ENCODE measurements at places on chromosomes 5 and 9. TPM values are rescaled to one million over a fixed set of nuclear protein-coding genes. Genes with fewer than 3 reads are reported as not detected.

DNA sequence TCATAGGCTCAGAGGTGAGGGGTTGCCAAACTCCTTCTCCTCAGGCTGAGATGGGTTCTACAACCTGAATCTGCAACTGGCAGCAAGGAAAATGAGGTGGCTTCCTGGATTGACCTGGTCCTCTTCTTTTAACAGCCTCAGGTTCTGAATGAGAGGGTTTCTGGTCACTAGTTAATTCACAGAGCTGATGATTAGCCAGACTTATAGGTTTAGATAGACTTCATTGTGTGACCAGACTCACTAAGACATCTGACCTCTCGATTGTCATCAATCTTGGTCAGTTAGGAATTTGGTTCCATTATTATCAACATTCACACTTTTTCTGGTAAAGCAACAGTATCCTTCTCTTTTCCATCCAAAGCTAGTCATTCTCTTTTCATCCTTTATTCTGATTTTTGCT, 257.9 kb downstream of the PAPPA start:
- H3K4me3 ChIP-seq: no peak overlapping the region
- no peaks in the 10 kb centered on the region for H3K27me3 ChIP-seq
- H3K4me1 ChIP-seq: no peaks in the 10 kb centered on the region
- no peak for DNase-seq

CXCL14 gene
- not detected for total RNA-seq

GRCh38 chr9:129921905-129922304, 86.6 kb downstream of the USP20 start:
- DNase-seq: no peak
- peaks cover 13% of the 10 kb centered on the region for H3K36me3 ChIP-seq
- H3K27me3 ChIP-seq: no peaks in the 10 kb centered on the region
- H3K27ac ChIP-seq: peak overlapping the region; percentile 67
- H3K4me1 ChIP-seq: peaks cover 31% of the 10 kb centered on the region

- no peak overlapping the region for H3K4me3 ChIP-seq
- H3K27me3 ChIP-seq: peaks cover 21% of the 10 kb centered on the region
- H3K4me1 ChIP-seq: no peaks in the 10 kb centered on the region
- H3K36me3 ChIP-seq: no peaks in the 10 kb centered on the region
These were observed 198.9 kb downstream of the TSSK1B start for GRCh38 chr5:113235884-113236283.

ZNF454 gene
- total RNA-seq: not detected

GRCh38 chr9:37005517-37006140, 28.4 kb downstream of the PAX5 start:
- H3K4me1 ChIP-seq: peaks cover 5% of the 10 kb centered on the region
- no peak overlapping the region for H3K4me3 ChIP-seq

GRCh38 chr9:110591526-110591925, 12.0 kb upstream of the SVEP1 start:
- DNase-seq: no peak
- H3K36me3 ChIP-seq: no peaks in the 10 kb centered on the region
- H3K4me3 ChIP-seq: no peak overlapping the region
- no peaks in the 10 kb centered on the region for H3K4me1 ChIP-seq
- no peak overlapping the region for H3K27ac ChIP-seq

- no peak overlapping the region for H3K4me3 ChIP-seq
- H3K36me3 ChIP-seq: no peaks in the 10 kb centered on the region
- no peak for DNase-seq
- H3K27ac ChIP-seq: no peak overlapping the region
- H3K4me1 ChIP-seq: no peaks in the 10 kb centered on the region
These were observed 49.7 kb downstream of the PDZD2 start for GRCh38 chr5:31688515-31689092.

DNA sequence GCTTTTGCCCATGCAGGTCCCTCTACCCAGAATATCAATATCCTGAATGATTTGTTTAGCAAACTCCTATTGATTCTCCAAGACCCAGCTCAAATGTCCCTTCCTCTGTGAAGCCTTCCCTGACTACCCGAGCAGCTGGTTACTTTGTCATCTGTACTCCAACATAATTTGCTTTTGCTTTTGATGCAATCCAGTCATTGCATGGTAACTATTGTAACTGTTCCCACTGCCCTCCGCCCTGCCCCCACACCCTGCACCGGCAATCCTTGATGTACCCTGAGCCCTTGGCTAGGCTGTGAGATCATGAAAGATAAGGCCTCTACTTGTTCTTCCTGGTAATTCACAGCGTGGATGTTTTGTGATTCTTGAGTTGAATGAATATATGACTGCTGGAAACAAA, 119.9 kb upstream of the BOD1 start:
- H3K27me3 ChIP-seq: peaks cover 9% of the 10 kb centered on the region
- DNase-seq: no peak
- no peaks in the 10 kb centered on the region for H3K36me3 ChIP-seq
- H3K4me1 ChIP-seq: no peaks in the 10 kb centered on the region
- H3K27ac ChIP-seq: no peak overlapping the region
- H3K4me3 ChIP-seq: no peak overlapping the region

GRCh38 chr9:11749396-11749795, 943.8 kb upstream of the TYRP1 start:
- H3K4me3 ChIP-seq: no peak overlapping the region
- H3K27ac ChIP-seq: no peak overlapping the region
- no peaks in the 10 kb centered on the region for H3K4me1 ChIP-seq
- H3K27me3 ChIP-seq: no peaks in the 10 kb centered on the region
- no peaks in the 10 kb centered on the region for H3K36me3 ChIP-seq
- DNase-seq: no peak
